Stimulated activated CD4-positive, alpha-beta T cell treated with anti-CD3 and anti-CD28 coated beads, TNF-alpha, amount 100 ng/mL, for 48 hours (primary cell): ENCODE measurements at places on chromosomes 4 and X.
A peak's percentile ranks its signal among the peaks of the same experiment; 100 is the strongest.

DNA sequence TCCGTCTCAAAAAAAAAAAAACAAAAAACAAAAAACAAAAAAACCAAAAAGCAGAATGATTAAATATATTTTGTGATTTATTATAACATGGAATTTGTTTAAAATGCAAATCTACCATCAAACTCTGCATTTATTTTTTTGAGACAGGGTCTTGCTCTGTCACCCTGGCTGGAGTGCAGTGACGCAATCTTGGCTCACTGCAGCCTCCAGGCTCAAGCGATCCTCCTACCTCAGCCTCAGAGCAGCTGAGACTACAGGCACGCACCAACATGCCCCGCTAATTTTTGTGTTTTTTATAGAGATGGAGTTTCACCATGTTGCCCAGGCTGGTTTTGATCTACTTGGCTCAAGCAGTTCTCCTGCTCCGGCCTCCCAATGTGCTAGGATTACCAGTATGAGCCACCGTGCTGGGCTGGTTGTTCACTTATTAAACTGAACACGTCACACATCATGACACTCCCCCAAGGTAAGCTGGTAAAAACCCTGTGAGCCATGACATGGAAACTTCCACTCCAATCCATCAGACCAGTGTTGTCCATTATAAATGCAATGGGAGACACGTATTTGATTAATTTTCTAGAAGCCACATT is 45.7 kb downstream of the RBM47 start:
- no peak for DNase-seq

DNA sequence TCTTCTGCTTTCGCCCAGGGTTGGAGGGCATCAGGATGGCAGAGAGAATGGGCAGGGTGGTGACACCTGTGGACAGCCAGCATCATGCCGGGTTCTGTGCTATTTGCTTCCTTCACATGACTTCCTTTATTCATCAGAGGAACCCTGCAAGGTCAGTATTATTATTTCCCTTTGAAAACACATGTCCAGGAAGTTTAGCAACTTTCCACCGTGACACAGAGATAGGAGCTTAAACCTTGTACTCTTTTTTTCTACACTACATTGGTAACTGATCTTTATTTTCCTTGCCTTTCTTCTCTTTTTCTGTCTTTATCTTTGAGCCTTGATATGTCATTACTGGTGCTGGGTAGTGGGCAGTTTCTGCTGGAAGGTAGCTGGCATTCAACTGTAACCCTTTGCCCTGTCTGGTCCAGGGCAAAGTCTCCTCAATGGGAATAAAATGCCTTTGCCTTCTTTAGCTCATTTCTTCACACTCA is 5.0 kb upstream of the MGST2 start:
- no peak for DNase-seq

DNA sequence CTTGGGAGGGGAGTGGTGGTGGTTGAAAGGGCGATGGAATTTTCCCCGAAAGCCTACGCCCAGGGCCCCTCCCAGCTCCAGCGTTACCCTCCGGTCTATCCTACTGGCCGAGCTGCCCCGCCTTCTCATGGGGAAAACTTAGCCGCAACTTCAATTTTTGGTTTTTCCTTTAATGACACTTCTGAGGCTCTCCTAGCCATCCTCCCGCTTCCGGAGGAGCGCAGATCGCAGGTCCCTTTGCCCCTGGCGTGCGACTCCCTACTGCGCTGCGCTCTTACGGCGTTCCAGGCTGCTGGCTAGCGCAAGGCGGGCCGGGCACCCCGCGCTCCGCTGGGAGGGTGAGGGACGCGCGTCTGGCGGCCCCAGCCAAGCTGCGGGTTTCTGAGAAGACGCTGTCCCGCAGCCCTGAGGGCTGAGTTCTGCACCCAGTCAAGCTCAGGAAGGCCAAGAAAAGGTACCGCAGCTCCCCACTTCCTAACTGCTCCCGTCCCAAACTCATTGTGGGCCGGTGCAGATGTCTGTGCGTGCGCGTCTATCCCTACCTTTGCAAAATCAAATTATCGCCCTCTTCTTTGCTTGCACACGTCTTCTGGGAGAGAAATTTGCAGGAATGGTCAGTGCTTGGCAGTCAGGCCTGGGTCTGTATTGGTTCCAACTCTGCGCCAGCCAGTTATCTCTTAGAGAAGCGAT is 533 bp downstream of the IL15 start:
- no peak for DNase-seq

GRCh38 chr4:147639388-147639787 is 22.2 kb downstream of the TMEM184C start:
- DNase-seq: no peak

DNA sequence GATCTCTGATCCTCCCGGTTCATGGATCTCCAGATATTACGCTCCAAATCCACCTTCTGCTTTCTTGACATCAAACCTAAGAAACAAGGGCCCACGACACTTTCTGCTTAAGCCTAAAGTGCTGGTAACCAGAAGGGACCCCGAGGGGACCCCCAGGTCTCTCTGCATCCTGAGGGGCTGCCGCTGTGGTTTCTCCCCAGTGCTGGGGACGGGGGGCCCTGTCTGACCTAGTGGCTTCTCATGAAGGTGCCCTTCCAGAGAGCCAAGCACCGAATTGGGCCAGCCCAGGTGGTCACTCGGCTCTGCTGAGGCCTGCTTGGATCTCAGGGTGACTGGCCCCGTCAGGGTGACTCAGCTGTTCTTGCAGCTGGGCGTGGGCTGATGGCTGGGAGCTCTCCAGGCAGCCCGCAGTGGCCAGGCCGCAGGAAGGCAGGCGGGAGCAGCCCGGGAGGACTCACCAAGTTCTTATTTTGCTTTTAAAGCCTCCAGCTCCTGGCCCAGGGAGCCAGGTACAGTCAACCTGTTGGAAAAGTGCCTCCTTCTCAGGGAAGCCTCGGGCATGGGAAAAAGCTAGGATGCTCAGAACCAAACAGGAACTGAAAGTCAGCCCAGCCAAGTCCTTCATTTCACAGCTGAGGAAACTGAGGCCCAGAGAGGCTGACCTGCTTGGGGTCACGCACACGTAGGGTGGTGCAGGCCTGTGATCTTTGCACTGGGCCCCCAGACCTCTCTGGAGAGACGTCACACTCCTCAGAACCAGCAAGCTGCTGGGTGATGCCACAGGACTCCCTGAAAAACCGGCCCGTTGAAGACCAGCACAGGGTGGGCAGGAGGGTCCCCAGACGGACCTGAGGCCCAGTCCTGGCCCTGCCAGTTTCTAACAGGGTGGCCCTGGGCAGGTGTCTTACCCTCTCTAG is 16.7 kb downstream of the BLOC1S4 start:
- DNase-seq: no peak

DNA sequence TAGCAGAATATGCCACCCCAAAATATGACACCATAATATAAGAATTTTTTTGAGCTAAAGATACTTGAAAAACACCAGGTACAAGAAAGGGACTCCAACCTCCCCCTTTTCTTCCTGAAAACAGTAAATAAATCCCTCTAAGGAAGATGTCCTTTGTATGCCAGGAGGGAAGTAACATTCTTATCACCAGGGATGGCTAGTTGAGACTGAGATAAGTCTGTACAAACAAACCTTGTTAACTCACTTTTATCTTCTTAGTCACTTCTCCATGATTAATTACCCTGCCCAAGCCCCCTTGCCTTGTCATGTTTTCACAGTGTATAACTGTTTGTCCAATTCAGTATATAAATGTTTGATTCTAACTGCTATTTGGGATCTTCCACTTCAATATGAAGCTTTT is 888.0 kb downstream of the PCDH18 start:
- DNase-seq: no peak

- DNase-seq: no peak
These were observed 3.6 kb upstream of the MTM1 start for GRCh38 chrX:150564838-150565237.

GRCh38 chrX:139508099-139508498 is 22.4 kb upstream of the F9 start:
- no peak for DNase-seq

- no peak for DNase-seq
These were observed 118.5 kb upstream of the GUCY1A1 start for GRCh38 chr4:155548173-155548572.

DNA sequence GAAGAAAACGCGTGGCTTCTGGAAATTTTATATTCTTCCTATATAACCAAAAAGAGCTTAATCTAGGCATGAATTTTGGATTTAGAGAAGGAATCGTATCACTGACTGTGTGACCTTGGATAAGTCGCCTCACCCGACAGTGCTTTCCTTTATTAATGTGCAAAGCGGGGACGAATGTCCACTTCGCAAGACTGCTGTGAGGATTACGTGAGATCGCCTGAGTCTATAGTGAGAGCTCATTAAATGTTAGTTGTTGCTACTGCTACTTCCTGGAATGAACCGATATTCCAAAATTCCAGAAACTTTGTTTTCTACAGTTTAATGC is 448 bp upstream of the TBC1D8B start:
- no peak for DNase-seq

DNA sequence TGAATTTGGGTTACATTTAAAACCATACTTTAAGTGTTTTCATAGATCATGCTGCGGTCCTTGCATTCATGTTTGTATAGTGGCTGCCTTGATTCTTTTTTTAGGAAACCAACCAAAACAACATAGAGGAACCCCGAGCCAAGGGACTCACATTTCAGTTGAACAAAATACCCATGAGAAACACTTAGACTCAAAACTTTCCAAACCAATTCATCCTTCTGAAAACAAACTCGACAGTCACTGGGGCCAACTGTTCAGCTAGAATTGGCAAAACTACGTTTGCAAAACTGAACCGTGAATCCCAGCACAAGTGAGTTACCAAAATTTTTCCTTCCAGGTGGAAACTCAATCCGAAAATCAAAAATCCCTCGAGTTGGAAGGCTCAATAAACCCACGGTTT is 1.4 kb downstream of the ADGRA3 start:
- no peak for DNase-seq

DNA sequence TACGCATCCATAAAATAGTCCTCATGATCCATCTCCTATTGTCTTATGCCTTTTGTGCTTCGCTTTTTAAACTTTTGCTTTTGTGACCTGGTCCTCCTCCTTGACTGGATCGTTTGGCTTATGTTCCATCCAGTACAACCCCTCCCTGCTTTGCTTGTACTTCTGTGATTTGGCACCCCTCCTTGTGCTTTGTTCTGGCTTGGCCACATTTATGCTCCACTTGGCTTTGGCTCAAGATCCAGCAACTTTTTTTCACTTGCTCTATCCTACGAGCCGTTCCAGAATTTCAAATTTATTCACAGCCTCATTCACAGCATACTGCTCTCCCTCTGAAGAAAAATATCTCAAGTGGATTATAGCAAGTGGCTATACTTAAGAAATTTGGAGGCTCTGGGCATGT is 28.0 kb upstream of the GLRA2 start:
- no peak for DNase-seq

- peak; percentile 3 for DNase-seq
These were observed 108.4 kb downstream of the DOCK11 start for GRCh38 chrX:118603981-118604380.

- DNase-seq: no peak
These were observed 199.4 kb downstream of the PRDM5 start for GRCh38 chr4:120723105-120723504.
